Thoracic aorta endothelial cell (primary cell): ENCODE measurements at places on chromosomes 5 and 9. TPM values are rescaled to one million over a fixed set of nuclear protein-coding genes. Genes with fewer than 3 reads are reported as not detected.

The AFAP1L1 gene
- 102 and 142 TPM in 2 replicates for total RNA-seq

The CDC25C gene
- total RNA-seq = 13.0 and 19.0 TPM in 2 replicates

The TIMD4 gene
- not detected in 2 replicates for total RNA-seq

The PLAC8L1 gene
- not detected in 2 replicates for total RNA-seq

The HAVCR1 gene
- total RNA-seq = not detected in 2 replicates

The GNPDA1 gene
- total RNA-seq = 57.6 and 60.5 TPM in 2 replicates

The TMEM215 gene
- total RNA-seq = not detected in 2 replicates

The POMT1 gene
- 22.1 and 25.6 TPM in 2 replicates for total RNA-seq

The FAM163B gene
- not detected in 2 replicates for total RNA-seq

The CCDC180 gene
- 0.79 and 1.5 TPM in 2 replicates for total RNA-seq

The INSL6 gene
- not detected in 2 replicates for total RNA-seq

The LCN1 gene
- total RNA-seq = not detected in 2 replicates

The TSSK1B gene
- total RNA-seq = under 0.01 TPM in 1 of 2 replicates, not detected in the other
